ENCODE measurements at places on chromosomes 6 and 20.

- DNase-seq: no peak
Observed at GRCh38 chr20:25013478-25014380, 21.2 kb upstream of the APMAP start.

GRCh38 chr6:113362301-113363047 lies 494.7 kb upstream of the MARCKS start:
- DNase-seq: no peak

DNA sequence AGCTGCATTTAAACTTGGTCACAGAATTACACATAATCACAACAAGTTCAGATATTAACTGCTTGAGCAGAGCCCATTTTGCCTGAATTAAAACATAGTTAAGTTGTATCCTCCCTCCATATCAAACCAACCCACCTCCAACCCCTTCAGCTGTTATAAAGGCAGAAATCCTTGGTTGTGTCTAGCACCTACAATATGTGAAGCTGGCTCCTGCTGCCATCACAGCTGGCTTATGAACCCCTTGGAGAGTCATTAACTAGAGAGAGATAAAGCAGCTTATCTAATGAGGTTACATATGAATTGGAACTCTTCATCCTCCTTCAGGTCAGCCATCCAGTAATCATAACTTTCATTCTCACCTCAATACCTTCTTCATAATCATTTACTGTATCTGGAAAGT lies 101.8 kb downstream of the EPHA7 start:
- DNase-seq: no peak

DNA sequence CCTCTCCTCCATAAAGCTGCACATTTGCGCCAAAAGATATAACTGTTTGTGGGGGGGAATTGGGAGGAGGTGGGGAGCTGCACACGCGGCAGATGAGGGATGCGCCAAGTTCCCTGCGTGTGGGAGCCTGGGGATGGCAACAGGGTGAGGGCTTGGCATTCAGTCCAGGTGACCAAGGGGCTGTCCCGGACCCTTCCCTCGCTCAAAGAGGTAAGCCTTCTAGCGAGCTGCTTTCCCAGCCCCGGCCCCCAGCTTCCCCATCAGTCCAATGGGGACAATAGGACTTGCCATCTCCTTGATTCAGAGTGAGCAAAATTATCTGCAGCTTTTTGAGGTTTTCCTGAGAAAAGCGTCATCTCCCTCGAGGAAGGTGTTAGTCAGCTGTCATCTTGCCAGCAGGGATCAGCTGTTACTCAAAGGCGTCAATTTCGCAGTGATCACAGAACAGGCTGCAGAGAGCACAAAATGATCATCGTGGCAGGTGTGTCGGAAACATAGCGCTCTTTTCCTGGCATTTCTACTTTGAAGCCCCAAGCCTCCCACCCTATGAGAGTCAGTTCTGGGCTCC lies 21.3 kb downstream of the ZNF831 start:
- DNase-seq: no peak

DNA sequence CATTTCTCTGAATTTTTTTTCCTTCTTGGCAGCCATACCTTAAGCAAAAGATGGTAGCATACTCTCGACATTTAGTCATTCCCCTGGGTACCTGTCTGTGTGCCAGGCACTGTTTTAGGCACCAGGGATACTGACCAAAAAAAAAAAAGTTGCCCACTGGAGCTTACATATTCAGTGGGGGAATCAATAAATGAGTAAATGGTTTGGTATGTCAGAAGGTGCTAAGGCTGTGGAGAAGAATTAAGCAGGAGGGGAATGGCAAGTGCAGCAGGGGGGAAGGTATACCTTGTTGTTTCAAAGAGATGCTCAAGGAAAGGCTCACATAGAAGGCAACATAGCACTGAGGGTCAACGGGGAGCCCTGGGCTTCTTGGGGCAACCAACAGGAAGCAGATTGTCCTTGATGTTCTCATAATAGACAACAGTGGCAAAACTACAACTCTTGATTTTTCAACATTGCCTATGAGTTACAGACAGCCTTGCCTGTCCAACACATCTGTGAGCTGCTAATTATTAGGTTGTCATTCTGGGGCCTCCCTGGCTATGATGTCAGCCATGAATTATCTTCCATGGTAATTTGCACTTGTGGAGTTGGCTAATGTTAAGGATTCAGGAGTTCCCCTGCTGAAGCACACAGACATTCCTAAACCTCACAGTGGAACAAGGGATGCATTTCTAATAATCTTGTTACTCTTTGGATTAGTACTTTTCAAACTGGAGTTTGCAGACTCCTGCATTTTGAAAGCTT lies 19.6 kb downstream of the NT5E start:
- DNase-seq: no peak

GRCh38 chr6:84522135-84522549 lies 242.3 kb downstream of the TBX18 start:
- peak; percentile 26 for DNase-seq

DNA sequence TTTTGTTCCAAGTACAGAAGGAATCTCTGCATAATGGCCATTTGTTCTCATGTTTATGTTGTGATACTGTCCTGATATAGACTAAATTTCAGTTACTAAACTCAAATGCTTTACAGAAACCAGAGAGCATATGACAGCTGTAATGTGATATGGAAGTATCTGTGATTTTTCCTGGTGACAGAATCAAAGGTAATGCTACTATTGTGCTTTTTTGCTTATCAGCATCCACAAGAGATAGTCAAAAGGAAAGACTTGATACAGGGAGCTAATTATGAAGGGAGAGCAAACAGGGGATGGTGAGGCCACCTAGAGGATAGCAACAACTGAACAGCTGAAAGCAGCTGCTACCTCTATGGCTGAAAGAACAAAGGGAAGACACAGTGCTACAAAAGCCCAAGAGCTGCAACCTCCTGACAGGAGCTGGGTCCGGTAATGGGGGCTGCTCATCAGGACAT lies 181.4 kb downstream of the PHF3 start:
- DNase-seq: no peak

GRCh38 chr6:33694401-33694931 lies 17.0 kb downstream of the UQCC2 start:
- peak; percentile 55 for DNase-seq

DNA sequence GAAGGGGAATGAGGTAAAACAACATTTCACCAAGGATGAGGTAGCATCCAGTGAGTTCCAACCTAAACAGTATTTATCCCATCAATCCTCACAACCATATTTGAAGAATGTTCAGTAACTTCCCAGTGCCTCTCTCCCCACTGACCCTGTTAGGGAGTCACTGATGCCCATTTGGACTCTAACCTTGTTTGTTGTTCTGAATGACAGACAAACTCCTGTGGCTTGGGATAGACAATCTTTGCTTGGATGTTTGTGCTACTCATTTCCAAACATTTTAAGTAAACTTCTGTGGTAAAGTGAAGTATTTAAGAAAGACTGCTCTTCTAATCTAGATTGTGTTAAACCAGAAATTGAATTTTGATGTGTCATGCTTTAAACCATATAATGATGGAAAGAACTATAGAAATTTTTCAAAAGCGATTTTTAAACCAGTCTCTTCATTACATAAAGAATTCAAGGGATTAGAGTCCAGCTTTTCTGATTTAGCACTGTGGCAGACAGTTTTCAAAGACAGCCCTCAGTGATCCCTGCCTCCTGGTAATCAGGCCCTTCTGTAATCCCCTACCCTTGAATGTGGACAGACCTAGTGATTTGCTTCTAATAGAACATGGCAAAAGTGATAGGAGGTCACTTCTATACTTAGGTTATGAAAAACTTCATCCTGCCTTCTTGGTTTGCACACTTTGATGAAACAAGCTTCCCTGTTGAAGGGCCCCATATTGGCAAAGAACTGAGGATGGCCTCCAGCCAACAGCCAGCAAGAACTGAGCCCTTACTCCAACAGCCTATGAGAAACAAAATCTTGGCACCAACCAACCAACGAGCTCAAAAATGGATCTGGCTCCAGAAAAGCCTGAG lies 191.6 kb downstream of the DST start:
- DNase-seq: no peak

- DNase-seq: no peak
Observed at GRCh38 chr20:52482044-52482443, 290.5 kb upstream of the ZFP64 start.

Measured in HTR-8/SVneo (cell line).